ENCODE measurements at places on chromosomes 3 and 15. TPM values are rescaled to one million over a fixed set of nuclear protein-coding genes. Genes with fewer than 3 reads are reported as not detected.

DNA sequence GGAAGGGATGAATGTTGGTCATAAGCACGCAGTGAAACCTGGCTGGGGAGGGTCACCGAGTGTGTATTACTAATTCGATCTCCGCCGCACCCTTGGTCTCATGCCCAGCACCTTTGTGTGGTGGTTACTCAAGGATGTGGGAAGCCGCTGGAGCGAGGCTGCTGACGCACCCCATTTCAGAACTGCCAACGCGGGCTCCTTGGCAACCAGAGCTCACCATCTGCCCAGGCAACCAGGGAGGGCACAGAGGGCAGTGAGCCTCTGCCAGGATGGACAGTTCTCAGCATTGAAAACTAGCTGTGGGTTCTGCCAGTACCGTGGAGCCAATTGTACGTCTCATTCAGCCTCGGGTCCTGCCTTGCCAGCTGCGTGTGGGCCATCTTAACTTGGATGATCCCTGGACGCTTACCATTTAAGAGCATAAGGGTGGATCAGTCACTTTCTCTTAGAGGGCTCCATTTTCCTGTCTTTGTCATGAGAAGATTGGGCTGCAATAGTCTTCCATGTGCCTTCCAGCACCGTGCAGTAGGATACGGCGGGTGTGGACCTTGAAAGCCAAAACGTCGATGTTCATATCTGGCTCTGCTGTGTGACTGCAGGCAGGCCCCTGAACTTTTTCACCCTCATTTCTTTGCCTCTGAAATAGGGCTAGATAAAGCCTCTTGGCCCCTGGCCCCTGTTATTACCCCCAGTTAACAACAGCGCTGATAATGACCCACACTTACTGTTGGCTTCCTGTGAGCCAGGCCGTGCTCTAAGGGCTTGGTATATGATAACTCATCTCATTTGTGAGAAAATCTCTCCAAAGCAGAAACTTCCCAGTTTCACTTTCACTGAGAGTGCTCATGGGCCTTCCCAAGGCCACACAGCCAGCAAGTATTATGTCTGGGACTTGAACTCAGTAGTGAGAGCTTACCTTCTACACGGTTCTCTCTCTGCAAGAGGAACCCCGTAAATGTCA, 238.8 kb downstream of the OPA1 start:
- DNase-seq: no peak

- DNase-seq: no peak
Observed at GRCh38 chr15:80989081-80989517, 520 bp downstream of the MESD start.

DNA sequence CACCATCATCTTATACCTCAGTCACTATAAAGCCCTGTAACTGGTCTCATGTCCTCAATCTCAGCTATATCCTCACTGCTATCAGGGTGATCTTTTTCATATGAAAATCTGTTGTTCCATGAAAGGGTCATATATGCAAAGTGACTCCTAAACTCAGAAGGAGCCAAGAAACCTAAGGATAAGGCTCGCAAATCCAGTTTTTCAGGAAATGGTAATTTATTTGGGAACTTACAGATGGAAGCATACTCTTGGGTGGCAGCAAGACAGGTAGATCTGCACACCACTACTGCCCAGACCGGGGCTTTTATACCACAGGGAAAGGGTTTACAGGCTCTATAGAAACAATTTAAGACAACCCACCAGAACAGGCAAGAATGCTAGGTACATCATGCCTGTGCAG, 272.3 kb downstream of the UBE2E2 start:
- peak; percentile 67 for DNase-seq

- no peak for DNase-seq
Observed at GRCh38 chr3:71168880-71169411, 414.6 kb downstream of the FOXP1 start.

GRCh38 chr3:33921608-33922007, 123.2 kb downstream of the PDCD6IP start:
- no peak for DNase-seq

GRCh38 chr3:123054109-123054778, 12.6 kb upstream of the PDIA5 start:
- no peak for DNase-seq

- DNase-seq: no peak
Observed at GRCh38 chr3:154981664-154982063, 98.5 kb upstream of the MME start.

GRCh38 chr3:68206524-68207117, 552.2 kb upstream of the SUCLG2 start:
- DNase-seq: peak; percentile 5

Gene CYP1A2
- total RNA-seq: not detected

All from PC-3 (cell line).